ENCODE measurements at places on chromosomes 16 and 17.

GRCh38 chr17:72590382-72590781, 469.6 kb downstream of the SOX9 start:
- no peak for DNase-seq

GRCh38 chr16:75798714-75799113, 72.4 kb upstream of the CPHXL start:
- no peak for DNase-seq

DNA sequence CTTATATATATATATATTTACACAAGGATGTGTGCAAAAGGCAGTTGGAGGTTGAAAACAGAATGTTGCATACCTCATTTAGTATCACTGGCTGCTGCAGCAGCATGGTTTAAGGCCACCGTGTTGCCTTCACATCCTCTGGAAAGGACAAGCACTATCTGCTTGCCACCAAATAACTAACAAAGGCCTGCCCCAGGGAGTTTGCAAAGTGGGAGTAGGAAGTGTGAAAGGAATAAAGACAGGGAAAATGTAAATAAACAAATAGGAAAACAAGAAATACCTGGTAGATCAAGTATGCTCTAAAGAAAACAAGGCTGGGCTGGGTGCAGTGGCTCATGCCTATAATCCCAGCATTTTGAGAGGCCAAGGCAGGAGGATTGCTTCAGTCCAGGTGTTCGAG, 33.5 kb upstream of the GFOD2 start:
- DNase-seq, result no peak

DNA sequence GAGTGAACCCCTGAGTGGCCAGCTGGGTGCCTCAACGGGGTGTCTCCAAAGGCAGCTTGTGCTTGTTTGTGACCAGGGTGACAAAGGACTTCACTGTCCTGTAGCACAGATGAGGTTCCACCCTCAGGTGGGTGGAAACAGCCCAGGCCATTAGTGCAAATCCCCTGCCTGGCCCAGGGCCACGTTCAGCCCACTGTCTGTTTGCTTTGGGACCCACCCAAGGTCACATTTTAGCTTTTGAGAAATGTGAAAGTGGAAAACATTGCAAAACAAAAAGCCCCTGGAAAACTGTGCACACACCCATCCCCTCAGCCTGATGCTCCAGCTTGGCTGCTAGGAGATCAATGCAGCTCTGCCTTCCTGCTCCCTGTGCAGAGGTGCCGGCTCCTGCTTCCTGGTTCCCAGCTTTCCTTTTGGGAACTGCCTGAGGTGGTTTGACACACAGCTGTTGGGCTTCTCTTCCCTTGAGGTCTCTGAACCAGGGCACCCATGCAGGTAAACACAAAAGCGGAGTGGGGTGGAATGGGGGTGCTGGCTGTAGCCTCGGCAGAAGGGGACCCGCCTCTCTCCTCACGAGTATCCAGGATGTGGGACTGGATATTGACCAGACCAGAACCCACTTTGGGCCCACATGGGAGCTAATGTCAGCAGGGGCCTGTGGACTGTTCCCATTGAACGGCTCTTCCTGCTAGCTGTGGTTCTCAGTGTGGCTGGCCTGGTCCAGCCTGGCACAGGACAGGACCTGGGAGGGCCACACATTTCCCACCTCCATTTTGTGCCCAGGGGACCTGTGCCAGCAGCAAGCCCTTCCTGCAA, 7.9 kb upstream of the SPHK1 start:
- no peak for DNase-seq
